ENCODE measurements at places on chromosomes 12 and 14. TPM values are rescaled to one million over a fixed set of nuclear protein-coding genes. Genes with fewer than 3 reads are reported as not detected.

DNA sequence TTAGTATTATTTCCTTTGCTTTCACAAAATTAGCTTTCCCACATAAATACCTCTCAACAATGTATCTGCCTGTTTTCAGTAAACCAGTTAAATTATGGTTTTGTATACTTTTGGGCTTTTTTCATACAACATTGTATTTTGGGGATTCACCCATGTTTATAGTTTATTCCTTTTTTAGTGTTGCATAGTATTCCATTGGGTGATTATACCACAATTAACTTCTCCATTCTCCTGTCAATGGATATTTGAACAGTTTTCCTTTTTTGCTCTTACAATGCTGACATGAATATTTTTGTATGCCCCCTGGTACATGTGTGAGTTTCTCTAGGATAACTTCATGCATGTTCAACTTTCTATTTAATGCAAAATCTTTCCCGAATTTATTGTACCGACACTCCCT, 12.6 kb upstream of the NDUFA12 start:
- H3K27me3 ChIP-seq = no peaks in the 10 kb centered on the region
- H3K27ac ChIP-seq = no peak overlapping the region
- DNase-seq = no peak
- H3K4me1 ChIP-seq = no peaks in the 10 kb centered on the region
- H3K36me3 ChIP-seq = peaks cover 2% of the 10 kb centered on the region

DNA sequence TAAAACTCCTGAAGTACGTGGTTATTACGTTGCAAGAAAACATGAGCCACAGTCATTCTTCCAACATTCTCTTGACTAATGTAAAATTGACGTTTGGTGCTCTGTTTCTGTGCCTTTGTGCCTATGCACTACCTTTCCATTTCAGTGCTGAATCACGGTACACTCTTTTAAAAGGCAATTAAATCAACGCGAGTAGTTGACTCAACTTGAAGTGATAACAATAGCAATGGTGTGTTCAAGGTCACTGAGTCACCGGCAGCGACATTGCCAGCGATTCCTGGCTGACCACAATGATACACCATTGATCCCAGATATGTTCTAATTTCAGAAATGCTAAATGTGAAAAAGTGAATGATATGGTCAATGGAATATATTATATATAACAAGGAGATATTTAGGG, 17.8 kb downstream of the AK7 start:
- no peaks in the 10 kb centered on the region for H3K4me1 ChIP-seq
- no peaks in the 10 kb centered on the region for H3K36me3 ChIP-seq
- no peaks in the 10 kb centered on the region for H3K27me3 ChIP-seq
- H3K27ac ChIP-seq = no peak overlapping the region
- H3K4me3 ChIP-seq = no peak overlapping the region
- no peak for DNase-seq

GRCh38 chr14:21825149-21825743, 151.6 kb upstream of the OR4E1 start:
- H3K27ac ChIP-seq = no peak overlapping the region
- no peaks in the 10 kb centered on the region for H3K36me3 ChIP-seq
- H3K4me1 ChIP-seq = no peaks in the 10 kb centered on the region
- H3K27me3 ChIP-seq = peaks cover 4% of the 10 kb centered on the region

DNA sequence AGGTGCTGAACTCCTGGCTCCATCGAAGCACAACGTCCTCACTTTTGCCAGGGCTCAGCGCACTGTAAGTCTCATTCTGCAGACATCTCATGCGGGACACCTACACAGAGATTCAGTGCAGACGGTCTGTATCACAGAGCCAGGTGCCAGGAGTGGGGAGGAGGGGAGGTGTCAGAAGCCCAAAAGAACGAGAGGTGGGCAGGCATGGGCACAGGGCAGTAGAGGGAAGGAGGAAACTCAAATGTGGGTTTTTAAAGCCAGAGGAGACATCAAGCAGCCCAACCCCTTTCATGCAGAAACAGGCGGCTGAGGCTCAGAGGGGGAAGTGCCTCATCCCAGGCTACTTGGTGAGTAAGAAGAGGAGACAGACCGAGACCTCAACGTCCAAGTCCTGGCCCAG, 2.5 kb upstream of the LPAR5 start:
- H3K27me3 ChIP-seq = no peaks in the 10 kb centered on the region
- H3K4me3 ChIP-seq = no peak overlapping the region
- no peak overlapping the region for H3K27ac ChIP-seq
- H3K4me1 ChIP-seq = peaks cover 35% of the 10 kb centered on the region
- no peaks in the 10 kb centered on the region for H3K36me3 ChIP-seq

REC8 gene
- 201 TPM for polyA plus RNA-seq

SLC39A2 gene
- polyA plus RNA-seq = 0.06 TPM

Measured in large intestine (tissue), 12 donors.